Stimulated activated naive CD4-positive, alpha-beta T cell (primary cell): ENCODE measurements at places on chromosomes 4 and X.

DNA sequence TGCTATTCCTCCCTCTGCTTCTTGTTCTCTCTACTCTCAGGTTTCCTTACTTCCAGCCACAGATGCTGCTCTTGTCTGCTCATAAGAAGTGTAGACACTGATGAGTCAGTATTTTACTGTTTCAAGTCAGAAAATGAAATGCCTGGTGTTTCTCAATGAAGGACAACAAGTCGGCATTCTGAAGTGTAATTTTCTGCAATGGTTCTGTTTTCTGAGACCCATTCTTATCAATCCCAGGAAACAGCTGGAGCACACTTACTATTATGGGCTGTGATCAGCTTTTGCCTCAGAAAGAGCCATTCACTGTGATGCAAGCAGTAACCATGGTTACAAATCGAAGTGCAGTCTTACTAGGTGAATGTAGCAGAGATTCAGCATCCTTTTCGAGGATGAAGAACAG, 42.0 kb downstream of the SLC4A4 start:
- no peak for DNase-seq

- DNase-seq: no peak
Observed at GRCh38 chrX:37476571-37477170, 94.8 kb upstream of the LANCL3 start.

GRCh38 chr4:107379054-107379869, 340.8 kb downstream of the PAPSS1 start:
- DNase-seq: no peak

DNA sequence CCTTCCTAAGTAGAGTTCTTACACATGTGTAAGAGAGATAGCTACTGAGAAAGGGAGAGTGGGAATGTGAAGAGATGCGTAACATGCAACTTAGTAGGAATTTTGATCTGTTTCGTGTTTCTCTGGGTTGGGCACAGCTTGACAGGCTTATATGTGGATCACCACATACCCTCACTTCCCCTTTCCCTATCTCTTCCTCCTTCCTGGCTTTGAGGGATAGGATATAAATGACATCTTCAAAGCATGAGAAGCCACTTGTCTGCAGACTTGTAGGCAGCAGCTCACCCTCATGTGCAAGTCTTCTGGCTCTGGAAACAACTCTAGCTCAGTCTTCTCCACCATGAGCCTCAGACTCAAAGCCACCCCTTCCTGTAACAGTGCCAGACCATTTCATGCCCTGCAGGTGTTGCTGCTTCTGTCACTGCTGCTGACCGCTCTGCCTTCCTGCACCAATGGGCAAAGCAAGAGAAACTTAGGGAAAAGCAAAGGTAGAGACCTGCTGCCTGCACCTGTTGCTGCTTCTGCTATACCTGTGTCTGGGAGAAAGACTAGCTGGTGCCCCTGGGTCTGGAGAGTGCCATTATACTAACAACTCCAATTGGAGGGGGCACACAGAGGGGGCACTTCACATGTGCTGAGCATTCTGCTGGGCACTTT, 5.4 kb upstream of the PF4V1 start:
- DNase-seq: no peak

DNA sequence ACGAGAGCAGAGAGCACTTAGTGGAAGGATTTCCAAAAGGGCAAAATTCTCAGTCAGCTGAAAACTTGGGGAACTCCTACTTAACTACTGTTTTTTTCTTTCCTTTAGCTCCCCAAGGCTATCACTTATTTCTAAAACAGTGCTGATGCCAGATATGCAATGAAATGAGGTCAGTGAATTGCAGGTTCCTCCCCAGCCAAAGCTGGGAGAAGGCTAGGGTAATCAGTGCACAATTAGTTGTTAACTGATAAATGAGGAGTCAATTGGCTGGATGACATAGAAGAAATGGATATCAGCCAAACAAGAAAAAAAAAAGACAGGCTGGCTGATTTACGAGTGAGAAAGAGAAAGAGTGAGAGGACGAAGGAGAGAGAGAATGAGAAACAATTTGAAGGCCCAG, 195.6 kb downstream of the GPC3 start:
- no peak for DNase-seq
